Ammon's horn (tissue), 1 donor: ENCODE measurements at places on chromosomes 7 and 10.

DNA sequence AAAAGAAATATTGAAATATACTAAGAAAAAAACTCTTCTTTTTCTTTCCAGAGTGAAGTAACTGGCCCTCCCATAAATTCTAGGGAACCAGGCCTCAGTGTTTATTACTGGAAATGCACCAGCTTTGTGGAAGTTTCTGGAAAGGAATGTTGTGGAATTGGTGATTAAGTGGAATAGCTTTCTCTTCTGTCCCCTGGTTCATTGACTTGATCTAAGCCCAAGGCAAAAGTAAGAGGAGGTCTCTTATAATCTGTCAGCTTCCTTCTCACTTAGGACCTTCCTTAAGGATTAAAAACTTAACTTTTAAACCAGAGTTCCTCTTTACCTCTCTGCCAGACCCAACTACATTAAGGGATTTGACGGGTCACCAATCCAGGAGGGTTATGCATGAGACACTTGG, 266.2 kb downstream of the SLC25A13 start:
- DNase-seq = no peak

GRCh38 chr10:19702215-19702614, 114.0 kb upstream of the PLXDC2 start:
- no peak for DNase-seq

- DNase-seq = no peak
Observed at GRCh38 chr10:126496771-126497545, 108.7 kb upstream of the ADAM12 start.

GRCh38 chr10:99784016-99784726, 1.7 kb downstream of the ABCC2 start:
- no peak for DNase-seq

GRCh38 chr7:128068785-128069184, 37.5 kb upstream of the LRRC4 start:
- no peak for DNase-seq

GRCh38 chr10:59779756-59780533, 26.7 kb upstream of the MRLN start:
- DNase-seq = no peak

GRCh38 chr7:65983965-65984658, 2.1 kb upstream of the GUSB start:
- no peak for DNase-seq

GRCh38 chr10:109978481-109978880, 29.3 kb upstream of the ADD3 start:
- peak; percentile 57 for DNase-seq

DNA sequence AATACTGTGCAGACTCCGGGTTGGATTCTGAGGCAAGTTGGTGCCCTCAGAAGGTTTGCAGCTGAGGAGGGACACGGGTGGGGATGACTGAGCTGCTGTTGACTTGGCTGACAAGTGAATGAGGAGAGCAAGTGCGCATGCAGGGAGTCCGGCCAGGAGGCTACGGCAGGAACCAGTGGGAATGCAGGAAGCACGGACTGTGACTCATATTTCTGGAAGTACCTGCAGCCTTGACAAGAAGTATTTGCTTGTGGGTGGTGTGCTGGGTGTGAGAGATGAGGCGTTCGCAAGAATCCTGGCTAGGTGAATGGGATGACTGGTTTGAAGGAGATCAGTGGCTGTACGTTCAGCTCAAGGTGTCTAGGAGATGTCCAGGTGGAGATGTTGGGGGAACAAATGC, 30.8 kb upstream of the FXYD4 start:
- no peak for DNase-seq

- DNase-seq = no peak
Observed at GRCh38 chr10:79047875-79048638, 20.7 kb upstream of the ZMIZ1 start.

GRCh38 chr7:46047581-46047980, 126.5 kb upstream of the IGFBP3 start:
- no peak for DNase-seq

GRCh38 chr10:61751599-61751998, 88.9 kb downstream of the CABCOCO1 start:
- no peak for DNase-seq

DNA sequence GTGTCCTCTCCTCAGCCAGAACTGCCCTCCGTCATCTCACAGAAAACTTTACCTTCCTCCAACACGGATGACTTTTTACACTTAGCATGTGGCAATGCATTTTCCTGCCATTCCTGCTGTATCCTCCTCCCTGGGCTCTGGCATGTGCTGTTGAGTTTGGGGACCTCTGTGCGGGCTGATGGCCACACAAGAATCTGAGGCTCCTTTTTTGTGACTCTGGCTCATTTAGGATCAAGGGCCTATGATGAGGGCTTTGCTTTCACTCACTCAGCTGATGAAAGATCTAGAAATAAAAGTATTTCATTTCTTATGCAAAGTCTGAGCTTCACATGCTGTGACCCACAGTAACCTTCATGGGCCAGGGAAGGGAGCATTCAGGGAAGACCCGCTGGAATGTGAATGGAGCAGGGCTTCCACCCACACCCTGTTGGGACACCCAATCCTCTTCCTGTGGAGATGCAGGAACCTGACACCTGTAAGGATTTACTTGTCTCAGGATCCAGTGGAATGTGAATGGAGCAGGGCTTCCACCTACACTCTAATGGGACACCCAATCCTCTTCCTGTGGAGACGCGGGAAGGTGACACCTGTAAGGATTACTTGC, 500.3 kb upstream of the MKI67 start:
- no peak for DNase-seq

DNA sequence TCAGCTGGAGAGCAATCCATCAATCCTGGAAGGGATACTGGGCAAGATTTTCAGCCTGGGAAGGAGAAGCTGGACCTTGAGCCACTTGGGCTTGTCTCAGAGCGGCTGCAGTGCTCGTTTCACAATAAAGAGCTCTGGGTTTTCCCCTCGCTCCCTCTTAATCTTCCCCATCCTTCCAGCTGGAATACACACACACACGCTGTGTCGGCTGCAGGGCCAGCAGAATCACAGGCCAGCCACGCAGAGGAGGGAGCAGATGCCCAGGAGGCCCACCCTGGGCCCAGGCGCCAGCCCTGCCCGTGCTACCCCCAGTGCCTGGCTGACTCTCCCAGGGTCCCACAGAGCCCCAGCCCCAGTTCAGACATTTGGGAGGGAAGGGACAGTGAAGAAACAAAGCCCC, 255.1 kb downstream of the TNS3 start:
- DNase-seq = no peak

GRCh38 chr10:60705376-60705775, 72.9 kb upstream of the CDK1 start:
- DNase-seq = no peak

- no peak for DNase-seq
Observed at GRCh38 chr10:112131996-112132395, 51.6 kb downstream of the GPAM start.

GRCh38 chr10:69411476-69411875, 5.2 kb downstream of the TACR2 start:
- DNase-seq = no peak
